ENCODE measurements at places on chromosomes 7 and 10.
A peak's percentile ranks its signal among the peaks of the same experiment; 100 is the strongest.

- no peak for DNase-seq
These were observed 285.1 kb upstream of the SP8 start for GRCh38 chr7:21071561-21072501.

GRCh38 chr7:101729241-101729883 is 88.1 kb upstream of the CUX1 start:
- no peak for DNase-seq

- DNase-seq, result no peak
These were observed 201.5 kb downstream of the DNAJB6 start for GRCh38 chr7:157538321-157538720.

- peak; percentile 62 for DNase-seq
These were observed 75.2 kb downstream of the DNAJB6 start for GRCh38 chr7:157412021-157412443.

- no peak for DNase-seq
These were observed 160.1 kb downstream of the GALNT11 start for GRCh38 chr7:152185558-152185957.

DNA sequence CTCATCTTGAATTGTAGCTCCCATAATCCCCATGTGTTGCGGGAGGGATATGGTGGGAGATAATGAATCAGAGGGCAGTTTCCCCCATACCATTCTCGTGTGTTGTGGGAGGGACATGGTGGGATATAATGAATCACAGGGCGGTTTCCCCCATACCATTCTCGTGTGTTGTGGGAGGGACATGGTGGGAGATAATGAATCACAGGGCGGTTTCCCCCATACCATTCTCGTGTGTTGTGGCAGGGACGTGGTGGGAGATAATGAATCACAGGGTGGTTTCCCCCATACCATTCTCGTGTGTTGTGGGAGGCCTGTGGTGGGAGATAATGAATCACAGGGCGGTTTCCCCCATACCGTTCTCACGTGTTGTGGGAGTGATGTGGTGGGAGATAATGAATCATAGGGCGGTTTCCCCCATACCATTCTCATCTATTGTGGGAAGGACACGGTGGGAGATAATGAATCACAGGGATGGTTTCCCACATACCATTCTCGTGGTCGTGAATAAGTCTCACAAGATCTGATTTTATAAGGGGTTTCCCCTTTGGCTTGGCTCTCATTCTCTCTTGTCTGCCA is 271.0 kb downstream of the MAD1L1 start:
- DNase-seq, result peak; percentile 69

GRCh38 chr7:96952974-96953391 is 52.4 kb upstream of the DLX6 start:
- no peak for DNase-seq

GRCh38 chr7:80439894-80440821 is 71.7 kb downstream of the GNAT3 start:
- DNase-seq, result no peak

- no peak for DNase-seq
These were observed 4.7 kb upstream of the KLHDC10 start for GRCh38 chr7:130065500-130066152.

DNA sequence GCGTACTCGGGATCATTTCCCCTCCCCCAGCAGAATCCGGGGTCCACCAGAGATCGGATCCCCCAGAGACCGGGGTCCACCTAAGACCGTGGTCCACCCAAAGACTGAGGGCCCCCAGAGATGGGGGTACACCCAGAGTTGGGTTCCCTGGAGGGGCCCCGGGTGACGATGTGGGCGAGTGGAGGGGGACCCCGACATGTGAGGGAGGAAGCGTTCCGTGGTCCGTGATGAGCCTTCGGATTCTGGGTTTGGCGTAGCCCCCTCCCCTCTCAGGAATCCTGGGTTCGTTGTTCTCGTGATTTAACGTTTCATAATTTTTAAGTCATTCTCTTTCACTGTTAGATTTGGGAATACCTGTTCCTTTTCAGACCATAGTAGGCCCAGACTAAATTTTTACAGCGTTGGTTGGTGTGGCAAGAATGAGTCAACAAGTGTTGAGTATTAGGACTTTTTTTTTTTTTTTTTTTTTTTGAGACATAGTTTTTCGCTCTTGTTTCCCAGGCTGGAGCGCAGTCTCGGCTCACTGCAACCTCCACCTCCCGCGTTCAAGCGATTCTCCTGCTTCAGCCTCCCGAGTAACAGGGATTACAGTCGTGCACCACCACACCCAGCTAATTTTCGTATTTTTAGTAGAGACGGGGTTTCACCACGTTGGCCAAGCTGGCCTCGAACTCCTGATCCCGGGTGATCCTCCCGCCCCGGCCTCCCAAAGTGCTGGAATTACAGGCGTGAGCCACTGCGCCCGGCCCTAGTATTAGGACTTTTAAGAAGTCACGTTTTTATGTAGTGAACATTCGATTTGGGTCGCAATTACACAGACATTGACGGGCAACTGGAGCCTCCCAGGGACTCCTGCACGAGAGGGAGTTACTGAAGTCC is 672 bp downstream of the GTPBP4 start:
- no peak for DNase-seq

- DNase-seq, result no peak
These were observed 40.6 kb upstream of the VKORC1L1 start for GRCh38 chr7:65832281-65832680.

- DNase-seq, result peak; percentile 86
These were observed 34.5 kb upstream of the EBLN1 start for GRCh38 chr10:22252224-22252800.

- no peak for DNase-seq
These were observed 231.5 kb downstream of the ABCA13 start for GRCh38 chr7:48402721-48403120.

DNA sequence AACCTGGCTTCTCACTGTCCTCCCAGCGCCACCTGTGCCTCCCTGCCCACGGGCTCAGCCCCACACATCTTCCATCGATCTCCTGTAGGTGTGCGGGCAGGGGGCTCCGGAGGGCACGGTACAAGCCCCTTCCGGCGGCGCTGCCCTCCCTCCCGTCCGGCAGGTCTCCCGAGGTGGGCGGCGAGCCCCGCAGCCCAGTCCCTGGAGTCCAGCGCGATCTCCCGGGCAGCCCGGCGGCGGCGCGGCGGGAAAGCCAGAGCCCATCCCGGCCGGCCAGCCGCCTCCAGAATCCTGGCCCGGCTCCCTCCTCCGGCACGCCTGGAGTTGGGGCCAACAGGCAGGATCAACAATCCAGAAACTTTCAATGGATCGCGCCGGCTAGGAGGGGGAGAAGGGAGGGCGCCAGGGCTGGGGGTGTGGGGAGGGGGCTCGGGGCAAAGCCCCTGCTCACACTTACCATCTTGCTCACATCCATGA is 100.1 kb downstream of the HIP1 start:
- DNase-seq, result no peak

DNA sequence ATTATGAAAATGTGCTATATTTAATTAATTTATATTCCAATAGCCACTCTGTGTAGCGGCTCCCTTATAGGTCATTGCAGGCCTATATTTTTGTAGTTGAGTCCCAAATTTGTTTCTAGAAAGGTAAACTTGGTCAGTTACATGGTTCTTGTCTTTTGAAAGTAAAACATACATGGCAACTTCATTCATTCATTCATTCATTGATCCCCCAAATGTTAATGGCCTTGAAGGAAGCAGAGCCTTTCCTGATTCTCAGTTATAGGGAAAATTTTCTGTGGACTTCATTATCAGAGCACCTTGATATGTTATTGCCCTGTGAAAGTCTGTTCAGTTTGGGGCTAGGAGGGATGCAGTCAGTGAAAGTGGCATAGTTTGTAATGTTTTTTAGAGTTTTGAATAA is 2.9 kb downstream of the BLVRA start:
- no peak for DNase-seq

DNA sequence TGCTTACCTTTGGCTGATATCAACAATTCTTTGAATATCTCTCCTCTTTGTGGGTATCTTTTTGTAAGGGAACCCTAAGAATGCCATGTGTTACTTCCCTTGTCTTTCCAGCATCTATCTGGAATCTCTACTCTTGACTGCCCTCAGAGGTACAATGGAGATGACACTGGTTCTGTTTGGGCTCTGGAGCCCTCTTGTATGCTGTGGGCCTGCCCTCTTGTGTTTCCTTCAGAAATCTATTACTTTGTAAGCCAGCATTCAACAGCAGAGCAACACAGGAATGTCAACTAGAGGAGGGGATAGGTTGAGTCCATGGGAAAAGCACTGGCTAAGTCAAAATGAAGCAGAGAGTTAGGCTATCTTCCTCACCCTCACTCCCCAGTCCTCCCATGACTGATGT is 142.3 kb downstream of the XPNPEP1 start:
- no peak for DNase-seq

DNA sequence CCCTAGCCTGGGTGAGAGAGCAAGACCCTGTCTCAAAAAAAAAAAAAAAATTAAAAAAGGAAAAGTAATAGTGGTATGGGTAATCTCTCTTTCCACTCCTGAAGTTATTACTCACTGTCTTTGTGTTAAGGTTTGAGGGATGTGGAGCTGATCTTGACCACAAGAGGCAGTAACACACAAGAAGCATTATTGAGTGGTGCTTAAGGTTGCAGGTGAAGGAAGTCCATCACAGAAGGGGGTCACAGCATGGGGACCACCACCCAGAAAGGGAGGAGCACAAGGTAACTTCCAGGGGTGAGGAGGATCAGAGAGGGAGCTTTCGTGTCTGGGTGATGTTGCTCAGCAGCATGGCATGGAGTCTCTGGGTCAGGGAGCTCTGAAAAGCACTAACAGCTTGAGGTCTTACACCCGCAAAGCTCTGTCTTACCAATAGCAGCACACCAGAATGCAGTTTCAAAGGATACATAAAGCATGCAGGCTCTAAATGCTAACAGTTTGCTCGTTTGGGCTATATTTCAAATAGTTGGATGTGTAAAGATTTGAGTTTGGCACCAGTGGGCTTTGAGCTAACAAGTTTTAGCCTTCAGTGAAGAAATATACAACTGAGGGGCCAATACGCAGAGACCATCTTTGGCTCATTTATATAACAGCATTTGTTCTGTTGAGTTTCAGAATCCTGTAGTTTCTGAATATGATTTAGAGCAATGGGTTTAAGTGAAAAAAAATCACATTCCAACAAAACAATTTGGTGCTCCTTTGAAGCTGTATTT is 100.4 kb upstream of the DNAJC1 start:
- no peak for DNase-seq

GRCh38 chr7:2566890-2567678 is 8.3 kb downstream of the IQCE start:
- DNase-seq, result peak; percentile 39

- no peak for DNase-seq
These were observed 30.1 kb upstream of the CDHR3 start for GRCh38 chr7:105932835-105933477.

DNA sequence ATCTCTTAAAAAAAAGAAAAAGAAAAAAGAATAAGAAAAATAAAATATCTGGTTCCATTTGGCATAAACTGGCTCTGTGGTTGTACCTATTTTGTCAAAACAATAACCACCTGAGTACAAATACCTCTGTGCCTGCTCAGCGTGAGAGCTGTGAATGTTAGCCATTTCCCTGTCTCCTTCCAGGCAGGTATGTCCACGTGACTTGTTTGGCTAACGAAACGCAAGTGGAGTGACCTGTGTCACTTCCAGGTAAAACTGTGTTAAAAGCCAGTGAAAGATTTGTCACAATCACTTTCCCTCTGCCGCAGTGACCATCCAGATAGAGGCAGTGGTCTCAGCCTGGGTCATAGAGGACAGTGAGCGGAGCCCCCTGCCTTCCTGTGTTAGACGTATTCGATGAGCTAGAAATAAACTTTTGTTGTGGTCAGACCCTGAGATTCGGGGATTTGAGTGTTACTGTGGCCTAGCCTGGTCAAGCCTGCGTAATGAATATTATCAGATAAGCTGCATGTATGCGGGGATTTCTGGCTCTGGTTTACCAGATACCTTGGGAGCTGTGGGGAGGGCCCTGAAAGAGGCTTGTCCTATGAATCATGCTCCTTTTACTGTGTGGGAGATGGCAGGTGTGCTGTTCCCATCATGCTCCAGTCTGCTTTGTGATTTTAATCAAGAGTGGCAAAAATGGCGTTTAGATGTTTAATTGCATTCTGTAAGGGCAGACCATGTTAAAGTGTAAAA is 3.8 kb downstream of the PTER start:
- no peak for DNase-seq

DNA sequence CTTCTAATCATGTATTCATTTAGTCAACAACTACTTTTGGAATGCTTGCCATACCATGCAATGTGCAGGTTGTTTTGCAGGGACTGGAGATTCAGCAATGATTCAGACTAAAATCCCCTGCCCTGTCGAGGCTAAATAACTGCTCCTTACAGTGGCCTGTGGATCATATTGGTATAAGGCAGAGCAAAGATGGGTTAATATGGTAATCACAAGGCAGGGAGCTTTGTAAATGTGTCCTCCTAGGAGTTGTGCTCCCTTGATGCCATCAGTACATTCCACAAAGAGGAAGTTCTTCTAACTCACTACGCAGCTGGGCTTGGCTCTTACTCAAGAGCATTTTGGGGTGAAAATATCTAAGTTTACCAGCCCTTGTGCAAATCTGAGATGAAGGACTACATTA is 614 bp upstream of the IFIT2 start:
- no peak for DNase-seq

DNA sequence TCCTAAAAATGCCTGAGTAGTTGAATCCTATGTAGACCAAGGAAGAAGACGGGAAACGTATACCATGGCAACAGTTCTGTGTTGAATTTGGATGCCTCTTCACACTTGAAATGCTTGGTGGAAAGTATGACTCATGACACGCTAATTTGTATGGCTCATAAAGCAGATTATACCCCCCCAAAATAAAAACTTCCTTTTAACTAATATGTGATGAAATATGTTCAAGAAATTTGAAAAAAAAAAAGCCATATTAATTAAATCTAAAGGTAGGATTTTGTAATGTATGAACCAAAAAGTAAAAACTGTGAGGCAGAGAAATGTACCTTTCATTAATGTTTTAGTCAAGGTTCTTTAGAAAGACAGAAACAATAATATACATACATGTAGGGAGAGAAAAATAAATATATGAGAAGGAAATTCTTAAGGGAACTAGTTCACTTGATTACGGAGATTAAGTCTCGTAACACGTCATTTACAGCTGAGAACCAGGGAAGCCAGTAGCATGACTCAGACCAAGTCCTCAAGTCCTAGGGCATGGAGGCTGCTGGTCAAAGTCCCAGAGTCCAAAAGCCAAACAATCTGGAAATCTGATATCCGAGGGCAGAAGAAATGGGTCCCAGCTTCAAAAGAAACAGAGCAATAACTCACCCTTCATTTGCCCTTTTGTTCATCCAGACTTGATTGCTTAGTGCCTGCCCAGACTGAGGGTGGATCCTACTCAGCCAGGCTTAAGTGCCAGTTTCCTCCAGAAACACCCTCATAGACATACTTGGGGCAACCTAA is 485.1 kb downstream of the SEMA3D start:
- no peak for DNase-seq

- DNase-seq, result no peak
These were observed 313.8 kb upstream of the BMPER start for GRCh38 chr7:33591490-33591889.

- DNase-seq, result no peak
These were observed 73.4 kb downstream of the AHR start for GRCh38 chr7:17371671-17372524.

GRCh38 chr7:134870781-134871180 is 91.3 kb downstream of the CALD1 start:
- DNase-seq, result no peak

- DNase-seq, result no peak
These were observed 5.7 kb upstream of the HSPA12A start for GRCh38 chr10:116748041-116748440.

Data from activated T-cell treated with anti-CD3 and anti-CD28 coated beads, Interleukin-2, amount 50 U/mL, for 24 hours (primary cell).